ENCODE measurements at places on chromosomes 3 and 15.

DNA sequence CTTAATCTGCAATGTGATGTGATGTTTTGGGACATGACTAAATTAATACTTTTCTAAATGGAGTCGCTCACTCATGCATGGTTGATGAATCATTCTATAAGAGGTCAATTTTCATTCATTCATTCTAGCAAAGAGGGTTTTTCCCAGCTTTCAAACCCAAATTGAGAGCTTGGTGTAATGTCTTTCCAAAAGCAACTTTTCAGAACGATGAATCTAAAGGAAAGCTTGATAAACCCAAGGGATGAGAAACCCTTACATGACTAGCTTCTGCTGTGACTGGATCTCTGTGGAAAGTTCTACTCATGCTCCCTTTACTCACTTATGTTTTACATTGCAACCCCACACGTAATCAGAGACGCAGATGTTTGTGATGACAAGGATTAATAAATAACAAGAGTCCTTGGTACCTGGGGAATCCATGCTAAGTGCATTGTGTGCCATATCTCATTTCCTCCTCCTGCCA, 47.7 kb downstream of the PDZRN3 start:
- no peak for DNase-seq

- DNase-seq: no peak
Observed at GRCh38 chr3:124780761-124781475, 50.7 kb downstream of the UMPS start.

DNA sequence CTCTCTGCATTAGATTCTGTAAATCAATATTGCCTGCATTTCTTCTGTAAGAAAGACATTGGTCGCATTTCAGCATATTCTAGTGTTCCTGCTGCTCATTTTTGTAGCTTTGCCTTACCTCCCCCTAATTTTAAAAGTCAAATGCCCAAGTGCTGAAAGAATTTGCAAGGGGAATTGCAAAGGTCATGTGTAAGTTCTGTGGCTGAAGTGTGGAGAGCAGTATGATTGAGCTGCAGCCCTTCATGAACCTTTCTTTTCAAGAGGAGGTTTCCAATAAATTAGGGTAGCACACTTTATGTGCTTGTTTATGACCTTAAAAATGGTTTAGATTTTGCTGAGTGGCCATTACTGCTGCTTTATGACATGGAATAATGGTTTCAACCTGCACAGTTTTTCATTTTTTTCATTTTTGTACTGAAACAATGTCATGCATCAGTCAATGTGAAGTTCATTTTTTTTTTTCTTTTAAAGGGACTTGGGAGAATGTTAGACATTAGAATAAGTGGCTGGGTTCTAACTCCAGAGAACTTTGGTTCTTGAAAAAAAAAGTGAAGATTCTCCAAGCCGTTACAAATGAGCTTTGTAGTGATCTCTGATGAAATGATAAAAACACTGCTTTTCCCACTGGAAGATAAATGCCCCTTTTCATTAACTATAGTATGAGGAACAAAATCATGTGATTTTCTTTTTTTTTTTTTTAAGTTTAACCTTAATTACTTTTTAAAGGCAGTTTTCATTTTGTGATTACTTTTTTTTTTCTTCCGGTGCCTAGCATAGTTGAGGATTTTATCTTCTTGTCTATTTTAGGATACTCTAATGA, 99.6 kb downstream of the MITF start:
- DNase-seq: no peak

- DNase-seq: no peak
Observed at GRCh38 chr15:100663086-100663914, 60.9 kb downstream of the ASB7 start.

GRCh38 chr15:33526532-33526931, 215.8 kb downstream of the RYR3 start:
- no peak for DNase-seq

GRCh38 chr3:58576716-58577115, 475 bp downstream of the FAM107A start:
- DNase-seq: no peak

GRCh38 chr15:59741274-59741906, 52.3 kb upstream of the BNIP2 start:
- DNase-seq: no peak

- no peak for DNase-seq
Observed at GRCh38 chr15:40347559-40348473, 3.0 kb upstream of the PHGR1 start.

Data from kidney capillary endothelial cell (primary cell).